ENCODE measurements at places on chromosomes 5 and 9. TPM values are rescaled to one million over a fixed set of nuclear protein-coding genes. Genes with fewer than 3 reads are reported as not detected.

The IFNK gene
- total RNA-seq: 0.24 TPM

The SLC28A3 gene
- 0.33 TPM for total RNA-seq

GRCh38 chr5:80082731-80083100 is 47.6 kb downstream of the THBS4 start:
- DNase-seq: peak; percentile 75

- no peak for DNase-seq
Observed at GRCh38 chr9:72200452-72200851, 51.2 kb downstream of the GDA start.

The EIF4E1B gene
- not detected for total RNA-seq

DNA sequence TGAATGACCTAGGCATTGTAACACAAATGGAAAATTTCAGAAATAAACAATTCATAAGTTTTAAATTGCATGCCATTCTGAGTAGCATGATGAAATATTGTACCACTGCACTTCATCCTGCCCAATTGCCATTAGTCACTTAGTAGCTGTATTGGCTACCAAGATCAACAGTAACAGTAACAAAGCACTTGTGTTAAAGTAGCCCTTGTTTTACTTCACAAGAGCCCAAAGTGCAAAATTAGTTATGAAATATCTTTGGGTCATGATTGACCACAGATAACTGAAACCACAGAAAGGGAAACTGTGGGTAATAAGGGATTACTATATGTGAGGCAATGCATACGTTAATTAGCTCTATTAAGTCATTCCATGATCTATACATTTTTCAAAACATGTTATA is 33.3 kb upstream of the RORB start:
- no peak for DNase-seq

The RABGAP1 gene
- total RNA-seq: 21.3 TPM

- DNase-seq: no peak
Observed at GRCh38 chr5:100697970-100698369, 162.8 kb downstream of the FAM174A start.

DNA sequence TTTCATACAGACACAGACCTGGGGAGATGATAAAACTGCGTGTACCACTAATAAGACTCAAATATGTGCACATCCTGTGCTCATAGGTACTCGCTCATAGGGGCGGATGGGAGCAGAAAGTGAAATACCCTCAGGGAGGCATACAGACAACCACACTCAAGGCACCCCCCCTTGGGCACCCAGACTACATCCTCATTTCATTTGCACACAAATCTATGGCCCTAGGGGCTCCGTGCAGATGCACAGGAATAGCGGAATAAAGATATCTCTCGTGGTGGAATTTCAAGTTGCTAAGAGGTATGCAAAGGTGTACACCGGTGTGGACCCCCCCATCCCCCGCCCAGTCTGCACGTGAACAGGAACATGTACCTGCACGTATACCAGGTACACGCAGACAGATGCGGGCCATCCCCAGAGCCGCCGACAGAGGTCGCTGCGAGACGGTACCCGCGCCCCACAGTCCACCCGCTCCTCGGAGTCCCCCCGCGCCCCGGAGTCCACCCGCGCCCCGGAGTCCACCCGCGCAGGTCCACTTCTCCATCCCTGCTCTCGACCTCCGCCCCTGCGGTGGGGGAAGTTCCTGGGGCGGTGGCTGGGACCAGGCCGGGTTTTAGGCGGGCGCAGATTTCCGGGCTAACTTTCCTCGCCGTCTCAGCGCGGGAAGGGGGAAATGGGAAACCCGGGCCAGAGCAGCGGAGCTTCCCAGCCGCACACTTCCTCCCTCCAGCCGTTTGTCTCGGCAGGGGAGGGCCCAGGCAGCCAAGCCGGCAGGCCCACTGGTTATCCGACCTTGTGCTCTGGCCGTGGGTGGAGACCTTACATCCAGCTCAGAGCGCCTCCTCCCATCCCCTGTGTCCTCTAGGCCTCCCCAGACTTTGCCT is 1.0 kb upstream of the IL12B start:
- DNase-seq: peak; percentile 79

The UNC5A gene
- not detected for total RNA-seq

- no peak for DNase-seq
Observed at GRCh38 chr9:72333197-72333596, 31.8 kb downstream of the ZFAND5 start.

DNA sequence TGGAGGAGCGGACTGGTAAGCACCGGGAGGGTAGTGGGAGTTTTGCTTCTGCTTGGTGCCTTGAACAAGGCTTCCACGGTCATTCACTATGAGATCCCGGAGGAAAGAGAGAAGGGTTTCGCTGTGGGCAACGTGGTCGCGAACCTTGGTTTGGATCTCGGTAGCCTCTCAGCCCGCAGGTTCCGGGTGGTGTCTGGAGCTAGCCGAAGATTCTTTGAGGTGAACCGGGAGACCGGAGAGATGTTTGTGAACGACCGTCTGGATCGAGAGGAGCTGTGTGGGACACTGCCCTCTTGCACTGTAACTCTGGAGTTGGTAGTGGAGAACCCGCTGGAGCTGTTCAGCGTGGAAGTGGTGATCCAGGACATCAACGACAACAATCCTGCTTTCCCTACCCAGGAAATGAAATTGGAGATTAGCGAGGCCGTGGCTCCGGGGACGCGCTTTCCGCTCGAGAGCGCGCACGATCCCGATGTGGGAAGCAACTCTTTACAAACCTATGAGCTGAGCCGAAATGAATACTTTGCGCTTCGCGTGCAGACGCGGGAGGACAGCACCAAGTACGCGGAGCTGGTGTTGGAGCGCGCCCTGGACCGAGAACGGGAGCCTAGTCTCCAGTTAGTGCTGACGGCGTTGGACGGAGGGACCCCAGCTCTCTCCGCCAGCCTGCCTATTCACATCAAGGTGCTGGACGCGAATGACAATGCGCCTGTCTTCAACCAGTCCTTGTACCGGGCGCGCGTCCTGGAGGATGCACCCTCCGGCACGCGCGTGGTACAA is 556 bp downstream of the PCDHGC3 start:
- peak; percentile 31 for DNase-seq

DNA sequence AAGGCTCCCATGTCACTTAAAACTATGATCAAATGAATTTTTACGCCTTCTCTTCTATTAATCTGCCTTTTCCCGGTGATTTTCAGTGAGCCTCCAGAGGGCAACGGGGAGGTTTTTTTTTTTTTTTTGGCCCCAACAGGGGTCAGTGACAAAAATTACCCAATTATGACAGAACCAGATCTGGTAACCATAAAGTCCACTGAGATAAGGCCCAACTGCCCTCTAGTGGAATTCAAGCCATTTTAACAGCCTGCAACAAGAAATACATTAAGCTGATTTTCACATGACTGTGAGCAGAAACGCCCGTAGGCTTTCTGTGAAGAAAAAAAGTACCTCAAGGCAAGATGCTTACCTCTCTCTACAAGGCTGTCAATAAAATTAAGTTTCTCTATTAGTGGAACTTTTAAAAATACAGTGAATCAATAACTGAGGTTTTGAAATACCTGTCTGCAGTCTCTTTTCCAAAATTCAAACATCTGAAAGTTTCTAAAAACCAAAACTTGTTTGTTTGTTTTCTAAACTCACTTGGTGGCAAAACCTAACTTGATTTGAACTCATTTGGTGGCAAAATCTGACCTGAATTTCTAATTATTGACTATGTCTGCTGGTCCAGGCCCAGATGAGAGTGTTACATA is 49.7 kb upstream of the FST start:
- DNase-seq: no peak

GRCh38 chr9:114280636-114281472 is 42.0 kb upstream of the ORM1 start:
- no peak for DNase-seq

The POU5F2 gene
- total RNA-seq: 0.24 TPM

The FCN2 gene
- total RNA-seq: not detected

DNA sequence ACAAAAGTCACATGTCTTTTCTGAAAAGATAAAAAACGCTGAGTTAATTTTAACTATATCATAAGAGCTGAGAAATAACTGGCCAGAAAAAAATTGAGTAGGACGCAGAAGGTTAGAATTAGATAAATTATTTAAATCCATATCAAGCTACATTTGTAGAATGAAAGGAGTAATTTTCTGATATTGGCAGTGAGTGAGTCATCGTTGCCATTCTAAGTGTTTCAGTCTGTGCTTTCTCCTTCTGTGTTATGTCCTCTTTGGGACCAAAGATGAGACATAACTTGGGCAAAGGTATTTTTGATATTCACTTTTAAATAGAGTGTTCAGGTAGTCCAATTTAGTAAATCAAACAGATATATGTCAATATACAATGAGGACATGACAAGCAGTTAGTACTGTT is 34.4 kb upstream of the KCNN2 start:
- DNase-seq: no peak

- DNase-seq: peak; percentile 53
Observed at GRCh38 chr9:113309204-113309813, 6.1 kb upstream of the RNF183 start.

DNA sequence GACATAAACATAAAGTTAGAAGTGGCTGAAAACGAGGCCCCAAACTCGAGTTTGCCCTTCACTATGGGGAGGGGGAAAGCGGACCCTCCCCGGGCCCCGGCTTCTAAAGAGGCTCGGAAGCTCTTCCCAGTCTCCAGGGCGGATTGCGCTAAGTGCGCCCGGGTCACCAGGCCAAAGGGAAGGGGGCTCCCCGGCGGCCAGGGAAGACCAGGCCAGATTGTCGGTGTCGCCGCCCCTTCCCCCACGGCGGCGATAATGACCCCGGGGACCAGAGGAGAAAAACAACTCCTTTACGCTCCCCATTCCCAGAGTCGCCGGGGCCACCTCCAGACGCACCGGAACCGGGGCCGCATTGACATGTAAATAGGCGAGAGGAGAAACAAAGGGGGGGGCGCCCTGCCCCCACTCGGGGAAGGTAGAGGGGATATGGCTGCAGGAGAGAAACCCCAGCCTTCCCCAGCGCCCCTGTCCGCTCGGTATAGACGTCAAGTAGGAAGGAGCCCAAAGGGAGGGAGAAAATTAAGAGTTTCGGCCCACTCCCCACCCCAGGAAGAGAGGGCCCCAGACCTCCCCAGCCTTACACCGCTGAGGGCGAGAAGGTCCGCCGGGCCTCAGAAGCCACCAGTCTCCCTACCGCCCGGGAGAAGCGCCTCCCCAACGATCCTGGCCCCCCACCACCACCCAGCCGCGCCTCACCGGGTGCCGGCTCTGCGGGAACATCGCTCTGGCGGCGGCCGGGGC is 1.7 kb downstream of the TLE1 start:
- no peak for DNase-seq

The ADAMTS13 gene
- 3.0 TPM for total RNA-seq

The WDR31 gene
- 0.88 TPM for total RNA-seq

DNA sequence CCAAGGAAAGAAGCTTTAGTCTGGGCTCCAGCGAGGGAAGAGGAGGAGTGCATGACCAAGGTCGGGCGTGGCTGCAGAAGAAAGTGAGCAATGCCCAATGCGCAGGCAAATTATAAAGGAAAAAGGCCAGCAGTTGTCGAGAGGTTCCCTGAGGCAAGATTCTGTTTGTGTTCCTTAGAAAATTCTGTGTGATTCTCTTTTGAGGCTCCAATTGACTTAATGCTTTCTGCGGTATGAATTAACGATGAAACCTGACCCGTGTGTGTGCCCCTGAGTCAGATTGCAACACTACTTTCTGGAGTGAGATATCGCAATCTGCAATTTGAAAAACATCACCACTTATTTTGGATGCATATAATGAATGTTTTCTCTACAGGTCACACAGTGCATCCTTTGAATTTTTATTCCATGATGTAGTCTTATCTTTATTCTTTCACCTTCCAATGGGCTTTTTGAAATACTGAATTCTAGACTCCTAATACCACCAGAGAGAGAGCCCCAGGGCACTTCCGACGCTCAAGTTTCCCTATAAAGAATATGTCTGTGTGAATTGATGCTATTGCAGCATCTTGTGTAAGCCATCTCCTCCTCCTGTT is 117.9 kb upstream of the IL6ST start:
- no peak for DNase-seq

GRCh38 chr5:44952376-44952775 is 143.6 kb downstream of the MRPS30 start:
- DNase-seq: peak; percentile 5

DNA sequence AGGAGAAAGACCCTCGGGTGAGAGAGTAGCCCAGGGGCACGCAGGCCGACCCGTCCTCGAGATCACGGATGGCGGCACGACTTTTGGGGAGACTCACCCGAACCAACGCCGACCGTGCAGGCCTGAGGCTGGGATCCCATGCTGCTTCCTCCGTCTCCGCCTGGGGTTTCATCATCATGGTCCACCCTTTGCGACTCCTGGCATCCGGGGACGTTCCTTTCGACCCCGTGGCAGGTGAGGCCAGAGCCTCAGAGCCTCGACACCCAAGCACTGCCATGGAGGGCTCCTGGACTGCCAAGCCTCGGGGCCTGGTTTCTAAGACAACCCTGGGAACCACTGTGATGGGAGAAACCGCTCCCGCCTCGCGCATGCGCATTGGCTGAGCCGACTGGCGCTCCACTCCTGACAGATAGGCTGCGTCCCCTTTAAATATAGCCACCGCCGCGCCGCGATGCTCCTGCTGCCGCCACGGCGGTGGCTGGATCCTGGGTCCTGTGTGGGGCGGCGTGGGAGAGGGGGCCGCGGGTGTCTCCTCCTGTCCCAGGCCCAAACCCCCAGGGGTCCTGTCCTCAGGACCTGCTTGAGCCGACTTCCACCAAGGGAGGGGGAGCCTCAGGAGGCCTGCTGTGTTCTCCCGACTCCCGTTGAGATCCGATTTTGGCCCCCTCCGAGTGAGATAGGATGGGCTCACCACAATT is 481.6 kb downstream of the SPATA31A7 start:
- DNase-seq: no peak

DNA sequence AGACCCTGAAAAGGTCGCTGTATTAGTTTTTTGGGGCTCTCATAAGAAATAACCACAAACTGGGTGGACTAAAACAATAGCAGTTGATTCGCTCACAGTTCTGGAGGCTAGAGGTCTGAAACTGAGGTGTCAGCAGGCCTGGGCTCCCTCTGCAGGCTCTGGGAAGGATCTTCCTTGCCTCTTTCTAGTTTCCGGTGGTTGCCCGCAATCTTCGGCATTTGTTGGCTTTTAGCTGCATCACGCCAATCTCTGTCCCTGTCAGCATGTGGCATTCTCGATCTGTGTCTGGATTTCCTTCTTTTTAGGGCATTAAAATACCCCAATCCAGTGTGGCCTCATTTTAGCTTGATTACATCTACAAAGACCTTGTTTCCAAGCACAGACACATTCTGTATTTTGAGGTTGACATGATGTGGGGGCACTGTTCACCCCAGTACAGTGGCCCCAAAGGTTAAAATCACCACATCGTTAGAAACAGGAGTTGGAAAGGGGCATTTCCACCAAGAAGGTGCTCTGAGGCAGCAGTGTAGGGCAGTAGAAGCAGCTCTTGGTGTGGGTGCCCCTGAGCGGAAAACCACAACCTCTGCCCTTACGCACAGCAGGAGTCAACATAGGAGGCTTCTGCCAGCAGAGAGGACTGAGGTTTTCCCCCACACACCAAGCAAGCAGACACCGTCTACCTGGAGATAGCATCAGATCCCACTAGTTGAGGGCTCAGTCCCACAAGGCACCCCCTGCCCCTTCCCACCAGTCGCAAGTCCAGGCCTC is 13.5 kb downstream of the ZNF79 start:
- no peak for DNase-seq

DNA sequence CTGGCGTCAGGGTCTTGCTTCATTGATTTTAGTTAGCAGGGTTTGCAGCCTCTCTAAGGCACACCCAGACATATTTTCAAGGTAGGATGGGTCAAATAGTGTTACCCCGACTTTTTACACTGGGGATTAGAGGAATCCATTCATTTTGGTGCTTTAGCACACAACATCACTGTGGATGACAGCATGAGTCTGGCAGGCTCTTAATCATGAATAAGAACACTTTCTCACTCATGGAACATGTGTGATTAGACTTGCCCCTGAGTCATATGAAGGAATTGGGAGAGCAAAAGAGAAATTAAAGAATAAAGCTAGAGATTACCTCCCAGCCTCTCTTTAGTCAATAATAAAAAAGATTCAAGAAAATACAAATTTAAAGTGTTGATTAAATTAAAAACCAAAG is 175.6 kb downstream of the SEMA5A start:
- no peak for DNase-seq
